Urothelium cell line (cell line): ENCODE measurements at places on chromosomes 6 and 20.

DNA sequence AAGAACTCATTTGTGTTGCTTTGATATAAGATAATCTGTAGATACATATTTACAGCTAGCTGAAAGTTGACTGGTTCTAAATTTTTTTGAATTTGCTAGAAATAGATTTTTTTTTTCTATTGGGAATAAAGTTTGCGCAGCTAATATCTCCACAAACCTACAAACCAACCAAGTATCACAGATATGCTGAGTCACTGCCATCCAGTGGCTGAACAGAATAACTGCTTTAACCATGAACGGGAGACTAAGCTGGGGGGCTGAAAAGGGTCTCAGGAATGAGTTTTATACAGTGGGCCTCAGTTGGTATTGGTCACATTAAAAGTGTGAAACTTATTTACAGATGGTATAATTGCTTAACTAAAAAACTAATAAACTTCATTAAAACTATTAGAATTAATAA is 326.7 kb upstream of the CNR1 start:
- no peak for DNase-seq

- DNase-seq = peak; percentile 25
Observed at GRCh38 chr6:3926150-3926482, 76.9 kb downstream of the FAM50B start.

- no peak for DNase-seq
Observed at GRCh38 chr20:46701057-46701456, 8.4 kb upstream of the SLC2A10 start.

- DNase-seq = no peak
Observed at GRCh38 chr6:15401769-15402250, 155.9 kb downstream of the JARID2 start.

GRCh38 chr6:108741331-108741989 is 106.8 kb upstream of the ARMC2 start:
- DNase-seq = no peak

GRCh38 chr20:62225820-62226635 is 6.0 kb upstream of the HRH3 start:
- DNase-seq = no peak

DNA sequence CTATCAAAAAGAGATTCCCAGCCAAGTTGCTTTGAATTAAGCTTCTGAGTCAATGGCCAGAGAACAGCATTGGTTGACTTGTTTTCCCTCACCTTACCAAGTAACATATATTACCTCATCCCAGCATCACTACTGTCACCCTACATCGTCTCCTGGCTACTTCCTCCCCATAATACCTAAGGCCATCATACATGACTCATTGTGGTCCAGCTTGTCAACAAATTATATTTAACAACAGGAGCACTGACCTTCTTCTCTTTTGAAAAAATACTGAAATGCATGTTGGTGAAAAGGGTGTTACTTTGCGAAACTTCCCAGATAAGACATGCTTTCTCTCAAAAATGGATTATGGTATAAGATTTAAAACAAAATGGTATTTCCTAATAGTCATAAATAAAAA is 106.9 kb downstream of the TBX18 start:
- DNase-seq = no peak

GRCh38 chr20:53867741-53868351 is 202.5 kb downstream of the BCAS1 start:
- no peak for DNase-seq

- DNase-seq = no peak
Observed at GRCh38 chr6:100126790-100127484, 132.9 kb upstream of the MCHR2 start.

- no peak for DNase-seq
Observed at GRCh38 chr6:69789578-69789977, 7.2 kb downstream of the LMBRD1 start.

DNA sequence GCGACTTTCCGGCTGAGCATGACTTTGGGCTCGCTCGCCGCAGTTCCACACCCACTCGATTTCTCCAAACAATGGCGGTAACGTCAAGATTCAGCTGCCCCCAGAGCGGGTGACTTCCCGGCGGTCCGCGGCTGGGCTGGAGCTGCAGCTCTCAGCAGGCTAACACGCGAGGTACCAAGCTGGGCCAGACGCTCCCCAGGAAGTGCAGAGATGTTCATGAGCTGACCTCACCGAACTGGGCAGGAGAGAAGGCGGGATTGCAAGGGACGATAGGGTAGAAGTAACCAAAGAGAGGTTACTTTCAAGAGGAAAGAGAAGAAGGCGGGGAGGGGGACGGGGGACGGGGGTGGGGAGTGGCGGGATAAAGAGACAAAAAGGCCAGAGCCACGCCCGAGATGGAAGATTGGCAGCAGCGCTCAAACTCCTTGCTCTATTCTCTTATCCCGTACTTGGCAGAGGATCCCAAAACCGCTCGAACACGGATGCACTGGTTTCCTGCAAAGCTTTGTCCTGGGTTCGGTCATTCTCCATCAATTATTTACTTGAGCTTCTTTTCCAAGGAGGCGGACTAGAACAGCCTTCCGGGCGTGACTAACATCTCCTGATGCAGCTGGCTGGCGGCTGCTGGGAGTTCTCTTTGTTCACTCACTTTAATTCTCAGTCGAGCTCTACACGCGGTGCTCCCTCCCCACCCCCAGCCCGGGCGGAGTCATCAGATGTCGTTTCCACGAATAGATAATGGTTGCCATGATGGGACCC is at the start of gene MTCL3:
Gene MTCL3 (minus strand): TSS at position 626 of the 759 bp plus-strand sequence.
- peak; percentile 14 for DNase-seq

GRCh38 chr20:35870541-35871258 is 83.6 kb downstream of the SCAND1 start:
- no peak for DNase-seq

DNA sequence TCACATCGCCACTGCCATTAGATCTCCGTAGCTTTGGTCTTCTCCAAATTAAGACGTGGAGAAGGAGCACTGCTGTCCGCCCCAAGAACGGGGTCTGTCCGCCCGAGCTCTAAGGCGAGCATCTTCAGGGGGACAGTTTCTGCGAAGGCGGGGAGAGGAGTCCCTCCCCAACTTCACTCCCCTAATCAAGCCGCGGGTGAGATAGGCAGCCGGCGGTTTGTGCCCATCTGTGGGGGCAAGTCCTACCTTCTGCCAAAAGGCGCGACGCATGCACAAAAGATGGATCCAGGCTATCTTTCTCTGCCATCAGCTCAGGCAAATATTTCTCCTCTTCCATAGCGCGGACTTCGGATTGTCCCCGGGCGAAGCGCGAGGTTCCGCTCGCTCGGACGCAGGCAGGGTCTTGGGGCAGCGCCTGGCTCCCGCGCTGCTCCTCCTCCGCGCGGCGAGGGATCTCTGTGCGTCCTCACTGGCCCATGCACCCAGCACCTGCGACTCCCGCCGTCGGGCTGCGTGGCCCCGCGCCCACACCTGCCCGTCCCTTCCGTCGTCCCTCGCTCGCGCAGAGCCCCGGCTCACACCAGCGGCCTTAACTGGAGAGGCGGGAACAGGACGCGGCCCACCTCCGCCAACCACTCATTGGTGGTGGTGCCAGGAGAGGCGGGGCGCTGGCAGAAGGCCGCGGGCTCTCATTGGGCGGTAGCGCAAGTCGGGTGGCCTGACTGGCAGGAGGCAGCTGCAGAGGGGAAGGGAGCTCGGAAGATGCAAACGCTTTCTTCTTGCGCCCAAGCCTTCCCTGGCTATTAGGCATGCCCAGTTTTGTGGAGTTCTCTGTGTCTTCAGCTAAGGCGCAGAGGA is at the start of gene KHDRBS2:
Gene KHDRBS2 (minus strand): TSS at position 614 of the 858 bp plus-strand sequence.
- DNase-seq = peak; percentile 97

- DNase-seq = no peak
Observed at GRCh38 chr6:17303444-17303843, 22.3 kb downstream of the RBM24 start.

GRCh38 chr20:22590662-22591061 is 6.3 kb upstream of the FOXA2 start:
- DNase-seq = no peak
